CD4-positive, alpha-beta memory T cell (primary cell): ENCODE measurements at places on chromosomes 6 and 20. TPM values are rescaled to one million over a fixed set of nuclear protein-coding genes. Genes with fewer than 3 reads are reported as not detected.

DNA sequence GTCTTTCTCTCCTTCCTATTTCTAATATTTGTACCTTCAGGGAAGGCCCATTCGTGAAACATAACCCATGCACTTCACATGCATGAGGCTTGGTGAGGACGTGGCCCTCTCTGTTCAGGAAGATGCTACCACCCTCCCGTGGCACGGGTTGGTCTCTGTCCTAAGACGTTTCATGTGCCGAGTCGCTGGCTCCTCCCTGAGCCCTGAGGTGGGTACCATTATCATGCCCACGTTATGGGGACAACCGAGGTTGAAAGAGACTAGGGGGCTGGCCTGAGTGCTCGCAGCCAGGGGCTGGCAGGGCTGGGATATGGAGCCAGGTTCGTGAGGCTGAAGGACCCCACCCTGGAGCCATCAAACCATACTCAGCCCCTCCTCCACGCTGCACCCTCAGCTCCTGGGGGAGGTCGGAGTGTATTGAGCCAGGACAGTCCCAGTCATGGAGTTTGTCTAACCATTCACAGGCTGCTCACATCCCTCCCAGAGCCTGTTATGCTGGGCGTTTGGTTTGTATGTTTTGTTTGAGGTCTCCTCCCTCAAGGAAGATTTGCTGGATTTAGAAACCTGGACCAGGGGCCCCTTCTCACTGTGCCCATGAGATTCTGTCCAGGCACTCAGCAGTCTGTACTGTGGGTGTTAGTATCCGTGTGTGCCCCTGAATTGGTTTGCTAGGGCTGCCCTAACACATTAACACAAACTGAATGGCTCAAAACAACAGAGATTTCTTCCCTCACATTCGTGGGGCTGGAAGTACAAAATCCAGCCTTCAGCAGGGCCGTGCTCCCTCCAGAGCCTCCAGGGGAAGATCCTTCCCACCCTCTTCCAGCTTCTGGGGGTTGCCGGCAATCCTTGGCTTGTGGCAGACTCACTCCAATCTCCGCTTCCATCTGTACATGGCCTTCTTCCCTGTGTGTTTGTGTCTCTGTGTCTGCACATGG is 88.3 kb downstream of the ANKRD60 start:
- DNase-seq: no peak

- no peak for DNase-seq
Measured at GRCh38 chr6:153725456-153725855, 313.6 kb upstream of the OPRM1 start.

DNA sequence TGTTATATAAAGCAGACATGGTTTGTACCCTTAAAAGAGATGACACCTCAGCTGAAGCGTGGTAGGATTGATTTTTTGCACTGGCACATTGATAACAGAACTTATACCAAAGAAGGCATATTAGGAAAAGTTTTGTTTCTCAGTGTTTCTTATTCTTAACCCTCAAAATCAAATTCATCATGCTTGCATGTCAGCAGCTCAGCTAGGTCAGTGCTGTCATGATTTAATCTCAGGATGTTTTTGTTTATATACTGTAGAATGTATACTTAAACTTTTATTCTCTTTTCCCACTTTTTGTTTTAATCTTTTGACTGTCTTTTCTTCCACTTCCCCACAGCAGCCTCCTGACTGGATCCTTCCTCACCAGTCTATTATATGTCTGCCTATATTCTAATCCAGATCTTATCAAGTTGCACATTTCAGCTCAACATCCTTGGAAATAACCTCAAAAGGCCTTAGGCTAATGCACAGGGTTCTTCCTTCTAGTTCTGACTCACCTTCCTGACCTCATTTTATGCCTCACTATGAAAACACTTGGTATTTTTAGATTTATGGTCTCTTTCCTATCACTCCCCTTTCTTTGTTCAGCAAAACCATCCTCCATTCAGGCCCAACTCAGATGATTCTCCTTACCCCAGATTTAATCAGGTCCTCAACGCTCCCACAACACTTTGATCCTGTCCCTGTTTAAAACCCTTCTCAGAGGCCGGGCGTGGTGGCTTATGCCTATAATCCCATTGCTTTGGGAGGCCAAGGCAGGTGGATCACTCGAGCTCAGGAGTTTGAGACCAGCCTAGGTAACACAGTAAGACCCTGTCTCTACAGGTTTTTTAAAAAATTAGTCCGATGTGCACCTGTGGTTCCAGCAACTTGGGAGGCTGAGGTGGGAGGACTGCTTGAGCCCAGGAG is 7.2 kb downstream of the HEBP2 start:
- DNase-seq: no peak

DNA sequence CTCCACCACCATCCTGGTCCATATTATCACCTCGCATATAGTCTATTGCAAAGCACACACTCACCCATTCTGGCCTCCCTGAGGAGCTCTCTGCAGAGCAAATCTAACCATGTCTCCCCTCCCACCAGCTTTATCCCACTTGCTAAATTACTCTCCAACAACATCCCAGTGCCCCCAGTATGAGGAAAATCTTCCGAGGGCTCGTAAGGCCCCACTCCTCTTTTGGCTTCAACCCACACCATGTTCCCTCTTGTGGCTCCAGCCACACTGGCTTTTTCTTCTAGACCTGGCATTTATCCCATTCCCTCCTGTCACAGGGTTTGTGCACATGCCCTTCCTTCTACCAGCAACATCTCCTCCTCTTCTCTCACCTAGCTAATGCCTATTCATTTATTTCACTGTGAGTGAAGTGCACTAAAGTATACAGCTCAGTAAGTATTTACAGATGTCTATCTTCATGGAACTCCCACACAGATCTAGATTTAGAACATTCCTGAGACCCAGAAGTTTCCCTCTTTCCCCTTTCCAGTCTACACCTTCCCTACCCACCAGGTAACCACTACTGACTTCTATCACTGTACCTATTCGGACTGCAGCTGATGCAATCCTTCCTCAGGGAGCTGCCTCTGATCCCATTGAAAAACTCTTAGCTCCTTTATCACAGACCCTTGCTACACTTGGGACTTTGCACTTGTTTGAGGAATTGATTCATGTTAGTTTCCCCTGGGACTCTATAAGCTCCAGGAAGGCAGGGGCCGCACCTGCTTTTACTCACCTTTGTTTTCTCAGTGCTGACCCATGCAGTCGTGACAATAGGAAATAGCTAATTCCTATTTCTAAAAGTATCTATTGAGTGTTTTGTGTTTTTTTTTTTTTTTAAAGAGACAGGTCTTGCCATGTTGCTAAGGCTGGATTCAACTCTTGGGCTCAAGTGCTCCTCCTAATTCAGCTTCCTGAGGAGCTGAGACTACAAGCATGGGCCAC is 15.5 kb downstream of the MRPL14 start:
- DNase-seq: no peak

- DNase-seq: no peak
Measured at GRCh38 chr6:161152907-161153662, 120.8 kb downstream of the AGPAT4 start.

DNA sequence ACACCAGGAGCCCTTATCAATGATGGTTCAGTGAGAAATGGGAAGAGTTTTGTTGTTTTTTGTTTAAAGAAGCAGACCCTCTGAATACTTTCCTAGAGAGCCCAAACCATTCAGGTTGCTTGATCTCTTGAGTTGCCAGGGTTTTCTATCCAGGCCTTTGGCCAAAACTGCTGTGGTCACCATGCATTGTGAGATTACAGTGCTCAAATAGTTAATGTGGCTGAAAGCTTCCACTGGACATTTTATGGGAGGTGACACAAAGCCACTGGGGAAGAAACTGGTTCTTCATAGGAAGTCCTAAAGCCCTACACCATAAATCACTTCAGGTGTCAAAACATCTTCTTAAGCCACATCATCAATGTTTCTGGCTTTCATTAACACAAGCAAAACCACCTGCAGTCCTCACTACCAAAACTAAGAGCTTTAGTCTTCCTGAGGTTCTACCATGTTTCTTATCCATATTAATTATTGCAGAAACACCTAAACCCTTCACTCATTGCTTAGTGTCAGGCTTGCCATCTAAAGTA is 101.6 kb downstream of the IBTK start:
- DNase-seq: no peak

The HIVEP1 gene
- 16.6 TPM for total RNA-seq

The SALL4 gene
- not detected for total RNA-seq

The BMP7 gene
- not detected for total RNA-seq
